ENCODE measurements at places on chromosomes 13 and 19.

DNA sequence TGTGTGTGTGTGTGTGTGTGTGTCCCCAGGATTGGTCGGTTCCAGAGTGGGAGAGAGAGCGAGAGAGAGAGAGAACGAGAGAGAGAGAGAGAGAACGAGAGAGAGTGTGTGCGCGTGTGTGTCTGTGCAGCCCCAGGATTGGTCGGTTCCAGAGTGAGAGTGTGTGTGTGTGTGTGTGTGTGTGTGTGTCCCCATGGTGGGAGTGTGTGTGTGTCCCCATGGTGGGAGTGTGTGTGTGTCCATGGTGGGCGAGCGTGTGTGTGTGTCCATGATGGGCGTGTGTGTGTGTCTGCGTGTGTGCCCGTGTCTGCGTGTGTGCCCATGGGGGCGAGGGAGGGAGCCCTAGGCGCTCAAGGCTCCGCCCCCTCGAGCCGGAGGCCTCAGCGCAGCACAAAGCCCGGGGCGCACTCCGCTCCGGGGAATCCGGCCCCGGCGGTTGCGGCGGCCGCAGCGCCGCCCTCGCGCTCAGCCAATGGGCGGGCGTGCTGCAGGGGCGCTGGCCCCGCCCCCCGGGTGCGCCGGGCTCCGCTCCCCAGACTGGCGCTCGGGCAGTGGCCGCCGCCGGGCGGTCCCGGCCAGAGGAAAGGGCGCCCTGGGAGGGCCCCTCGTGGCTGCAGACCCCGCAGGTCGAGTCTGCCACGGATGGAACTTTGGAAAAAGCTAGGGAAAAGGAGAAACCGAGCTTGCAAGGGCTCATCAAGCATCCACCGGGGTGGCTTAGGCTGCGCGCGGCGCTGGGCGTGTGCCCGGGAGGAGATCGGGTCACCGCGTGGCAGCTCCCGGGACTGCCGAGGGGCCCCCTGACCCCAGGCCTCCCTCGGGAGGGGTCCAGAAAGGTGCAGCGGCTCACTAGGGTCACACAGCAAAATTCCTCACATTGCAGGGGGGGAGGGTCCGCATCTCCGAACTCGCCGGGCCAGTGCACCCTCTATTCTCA, 96.2 kb downstream of the INSR start:
- H3K27ac ChIP-seq = peak overlapping the region; percentile 82
- H3K36me3 ChIP-seq = no peaks in the 10 kb centered on the region
- no peaks in the 10 kb centered on the region for H3K27me3 ChIP-seq

GRCh38 chr19:15563325-15563794, 51.7 kb upstream of the CYP4F8 start:
- H3K27ac ChIP-seq = no peak overlapping the region
- H3K4me3 ChIP-seq = no peak overlapping the region
- peaks cover 22% of the 10 kb centered on the region for H3K27me3 ChIP-seq
- H3K36me3 ChIP-seq = no peaks in the 10 kb centered on the region
- H3K4me1 ChIP-seq = peaks cover 7% of the 10 kb centered on the region

DNA sequence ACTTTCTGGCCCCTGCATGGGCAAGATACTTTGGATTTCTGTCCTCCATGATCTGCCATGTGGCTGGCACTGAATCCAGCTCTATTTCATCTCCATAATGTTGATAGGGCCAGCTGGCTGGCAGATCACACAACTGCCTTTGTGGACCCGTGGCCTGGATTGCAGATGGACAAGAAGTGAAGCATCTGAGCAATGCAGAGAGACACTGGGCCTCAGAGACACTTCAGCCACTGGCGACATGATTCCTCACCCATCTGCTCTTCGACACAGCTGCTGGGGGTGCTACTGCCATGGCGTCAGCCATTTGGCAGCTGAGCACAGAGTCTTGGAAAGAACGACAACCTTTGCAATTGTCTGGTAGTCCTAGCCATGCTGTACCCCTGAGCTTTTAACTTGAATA, 79.5 kb upstream of the MYO16 start:
- H3K27ac ChIP-seq = no peak overlapping the region
- no peaks in the 10 kb centered on the region for H3K36me3 ChIP-seq
- DNase-seq = no peak
- no peaks in the 10 kb centered on the region for H3K4me1 ChIP-seq
- no peaks in the 10 kb centered on the region for H3K27me3 ChIP-seq

DNA sequence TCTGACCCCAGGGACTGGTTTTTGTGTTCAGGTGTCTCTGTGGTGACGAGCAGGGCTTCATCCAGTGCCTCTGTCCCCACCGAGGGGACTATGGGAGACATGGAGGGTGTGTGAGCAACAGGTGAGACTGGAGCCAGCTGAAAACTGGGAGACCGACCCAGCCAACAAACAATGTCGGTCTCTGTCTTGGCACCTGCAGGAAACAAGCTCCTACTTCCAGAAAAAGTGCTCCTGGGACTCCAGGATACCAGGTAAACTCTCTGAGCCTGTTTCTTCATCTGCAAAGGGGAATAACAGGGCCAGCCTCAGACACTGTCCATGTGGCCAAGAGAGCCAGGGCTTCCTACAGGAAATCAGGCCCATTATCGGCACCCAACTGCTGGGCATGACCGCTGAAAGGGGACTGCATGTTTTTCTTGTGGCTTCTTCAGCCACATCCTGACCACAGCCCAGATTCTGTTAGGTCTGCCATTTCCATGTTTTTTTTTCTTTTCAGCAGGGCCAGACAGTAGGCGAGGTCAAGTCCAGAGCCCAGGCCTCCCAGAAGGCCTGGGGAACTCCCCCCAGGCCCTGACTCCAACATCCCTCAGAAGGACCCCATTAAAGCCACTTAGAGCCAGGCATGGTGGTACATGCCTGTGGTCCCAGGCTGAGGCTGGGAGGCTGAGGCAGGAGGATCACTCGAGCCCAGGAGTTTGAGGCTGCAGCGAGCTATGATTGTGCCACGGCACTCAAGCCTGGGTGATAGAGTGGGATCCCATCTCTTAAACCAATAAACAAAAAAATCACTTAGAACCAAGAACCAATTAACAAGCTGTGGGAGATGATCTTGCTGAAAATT, 836 bp upstream of the BST2 start:
- DNase-seq = no peak
- peaks cover 12% of the 10 kb centered on the region for H3K27me3 ChIP-seq
- peak overlapping the region; percentile 9 for H3K4me3 ChIP-seq
- H3K4me1 ChIP-seq = peaks cover 29% of the 10 kb centered on the region

DNA sequence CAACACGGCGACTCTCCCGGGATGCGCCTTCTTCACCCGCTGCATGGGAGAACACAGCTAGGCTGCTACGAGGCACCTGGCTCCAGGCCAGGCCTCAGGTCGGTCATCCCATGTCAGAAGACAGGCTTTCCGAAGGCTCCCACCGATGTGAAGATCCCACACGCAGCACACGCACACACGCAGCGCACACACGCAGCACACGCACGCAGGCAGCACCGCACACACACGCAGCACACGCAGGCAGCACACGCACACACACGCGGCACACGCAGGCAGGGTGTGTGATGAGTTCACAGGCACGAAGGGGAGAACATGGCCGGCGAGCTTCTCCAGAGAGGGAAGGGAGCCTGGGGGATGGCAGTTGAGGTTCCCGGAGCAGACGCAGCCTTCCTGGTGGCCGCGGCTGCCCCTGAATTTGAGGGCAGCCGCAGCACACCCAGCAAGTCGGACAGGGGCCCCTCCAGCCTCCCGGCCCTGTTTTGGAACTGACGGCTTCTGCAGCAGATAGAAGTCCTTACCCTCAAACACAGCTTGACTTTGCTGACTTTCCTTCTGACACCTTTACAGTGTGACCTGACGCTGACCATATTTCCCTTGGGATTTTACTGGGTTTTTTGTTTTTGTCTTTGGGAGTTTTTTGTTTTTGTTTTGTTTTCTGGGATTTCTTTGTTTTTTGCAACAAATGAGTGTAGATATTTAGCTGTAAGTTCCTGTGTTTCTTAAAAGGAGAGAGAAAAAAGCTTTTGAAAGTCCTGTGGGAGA, 55.9 kb downstream of the RASA3 start:
- no peak overlapping the region for H3K4me3 ChIP-seq
- peaks cover 24% of the 10 kb centered on the region for H3K36me3 ChIP-seq
- no peak overlapping the region for H3K27ac ChIP-seq
- no peaks in the 10 kb centered on the region for H3K27me3 ChIP-seq
- peaks cover 24% of the 10 kb centered on the region for H3K4me1 ChIP-seq

DNA sequence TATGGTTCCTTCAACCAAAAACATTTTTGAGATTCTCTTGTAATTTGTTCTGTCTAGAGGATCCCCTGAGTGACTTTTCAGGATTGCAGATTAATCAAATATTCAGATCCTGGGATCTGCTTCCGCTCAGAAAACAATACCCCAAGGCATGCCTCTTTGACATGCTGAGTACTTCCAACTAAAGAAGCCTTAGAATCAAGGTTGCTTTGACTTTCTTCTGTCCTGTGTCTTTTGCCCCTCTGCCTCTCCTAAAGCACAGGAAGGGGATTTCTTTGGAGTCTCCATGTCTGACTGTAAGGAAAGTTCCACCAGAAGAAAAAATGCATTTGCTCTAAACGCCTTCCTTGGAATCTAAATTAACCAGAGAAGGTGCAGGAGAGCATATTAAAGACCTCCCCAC, 431.5 kb downstream of the FGF14 start:
- H3K27ac ChIP-seq = no peak overlapping the region
- DNase-seq = no peak
- H3K4me3 ChIP-seq = no peak overlapping the region
- no peaks in the 10 kb centered on the region for H3K36me3 ChIP-seq
- no peaks in the 10 kb centered on the region for H3K4me1 ChIP-seq
- H3K27me3 ChIP-seq = no peaks in the 10 kb centered on the region

DNA sequence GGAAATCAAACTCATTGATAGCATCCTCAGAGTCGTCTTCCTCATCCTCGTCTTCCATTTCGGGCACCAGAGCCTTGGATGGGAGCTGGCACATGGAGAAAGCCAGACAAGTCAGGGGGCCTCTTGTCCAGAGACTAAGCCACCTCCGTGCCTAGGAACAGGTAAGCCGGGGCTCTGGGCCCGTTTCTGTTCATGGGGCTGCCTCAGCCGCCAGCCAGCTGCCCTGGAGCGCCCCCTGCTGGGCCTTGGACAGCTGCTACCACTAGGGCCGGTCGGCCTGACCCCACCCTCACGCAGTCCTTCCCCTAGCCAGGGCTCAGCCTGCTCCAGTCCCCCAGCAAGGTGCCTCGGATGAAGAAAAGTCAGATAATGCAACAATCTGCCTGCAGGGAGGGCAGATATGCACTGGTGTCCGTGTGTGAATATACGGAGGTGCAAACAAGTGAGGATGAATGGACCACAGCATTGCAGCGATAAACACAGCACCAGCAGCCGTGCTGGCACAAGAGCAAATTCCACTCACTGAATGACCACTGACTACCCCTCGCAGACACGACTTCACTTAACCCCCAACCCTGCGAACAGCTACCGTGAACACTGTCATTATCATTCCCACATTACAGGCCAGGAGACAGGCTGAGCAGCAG, 11.9 kb upstream of the PRKD2 start:
- no peaks in the 10 kb centered on the region for H3K27me3 ChIP-seq
- H3K36me3 ChIP-seq = peaks cover 40% of the 10 kb centered on the region
- H3K27ac ChIP-seq = no peak overlapping the region
- H3K4me1 ChIP-seq = peaks cover 70% of the 10 kb centered on the region
- peak; percentile 58 for DNase-seq

- H3K27ac ChIP-seq = no peak overlapping the region
- no peak for DNase-seq
- no peak overlapping the region for H3K4me3 ChIP-seq
- H3K36me3 ChIP-seq = no peaks in the 10 kb centered on the region
- no peaks in the 10 kb centered on the region for H3K27me3 ChIP-seq
- H3K4me1 ChIP-seq = no peaks in the 10 kb centered on the region
Measured at GRCh38 chr19:33634361-33635091, 12.8 kb downstream of the CHST8 start.

DNA sequence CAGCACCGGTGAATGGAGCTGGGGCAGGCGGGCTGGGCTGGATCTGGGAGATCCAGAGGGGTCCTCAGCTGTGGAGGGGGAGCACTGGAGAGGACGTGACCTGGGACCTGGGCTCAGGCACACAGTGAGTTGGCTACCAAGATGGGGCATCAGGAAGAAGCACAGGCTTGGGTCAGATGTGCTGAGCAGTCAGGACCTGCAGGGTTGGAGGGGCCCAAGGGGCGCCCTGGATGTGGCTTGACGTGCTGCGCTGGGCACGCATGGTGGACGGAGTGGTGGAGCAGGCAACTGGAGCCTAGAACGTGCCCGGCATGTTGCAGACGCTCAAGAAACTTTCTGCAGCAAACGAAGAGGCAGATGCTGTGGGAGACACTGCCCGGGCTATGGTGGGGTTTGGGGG, 20.7 kb downstream of the PIP5K1C start:
- no peak overlapping the region for H3K27ac ChIP-seq
- peaks cover 35% of the 10 kb centered on the region for H3K36me3 ChIP-seq
- H3K27me3 ChIP-seq = no peaks in the 10 kb centered on the region
- H3K4me3 ChIP-seq = no peak overlapping the region

- peaks cover 65% of the 10 kb centered on the region for H3K27me3 ChIP-seq
- H3K4me1 ChIP-seq = peaks cover 8% of the 10 kb centered on the region
- no peaks in the 10 kb centered on the region for H3K36me3 ChIP-seq
Measured at GRCh38 chr19:4577020-4577782, 17.7 kb upstream of the SEMA6B start.

DNA sequence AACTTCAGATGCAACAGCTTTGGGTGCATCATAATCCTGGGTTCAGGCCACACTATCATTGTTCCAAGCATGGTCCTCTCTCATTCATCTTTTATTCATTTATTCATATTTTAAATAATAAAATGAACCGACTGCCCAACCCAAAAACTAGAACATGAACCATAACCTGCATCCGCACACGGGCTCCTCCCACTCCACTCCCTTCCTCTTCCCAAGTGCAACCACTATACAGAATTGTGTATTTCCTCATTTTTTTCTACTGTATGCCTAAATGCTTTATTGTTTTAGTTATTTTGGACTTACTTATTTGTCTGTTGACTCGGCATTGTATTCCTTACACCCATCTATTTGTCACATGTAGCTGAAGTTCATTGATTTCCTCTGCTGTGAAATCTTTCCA, 30.7 kb upstream of the POMP start:
- no peaks in the 10 kb centered on the region for H3K27me3 ChIP-seq
- DNase-seq = no peak
- no peak overlapping the region for H3K27ac ChIP-seq
- no peak overlapping the region for H3K4me3 ChIP-seq
- no peaks in the 10 kb centered on the region for H3K36me3 ChIP-seq

DNA sequence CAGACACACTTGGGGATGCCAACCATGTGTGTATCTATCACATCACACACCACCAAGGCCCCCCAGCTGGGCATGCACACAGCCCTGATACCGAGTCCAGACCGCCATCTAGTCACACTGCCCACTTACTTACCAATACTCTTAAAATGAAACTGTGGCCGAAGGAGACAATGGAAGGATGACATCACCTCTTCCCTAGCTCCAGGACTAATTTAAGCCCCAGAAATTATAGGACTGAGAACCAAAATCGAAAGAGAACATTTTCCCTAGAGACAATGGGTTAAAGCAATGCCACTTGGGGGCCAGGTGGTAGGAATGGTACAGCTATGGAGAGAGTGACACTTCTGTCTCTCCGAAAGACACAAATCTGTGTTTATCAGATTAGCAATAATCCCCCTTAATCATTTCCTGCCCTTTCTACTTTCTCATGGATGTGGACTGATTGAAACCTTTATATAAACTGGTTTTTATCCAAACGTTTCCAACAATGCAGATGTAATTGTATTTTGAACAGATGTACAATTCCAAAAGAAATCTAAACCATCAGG, 663 bp upstream of the GGACT start:
- H3K4me3 ChIP-seq = no peak overlapping the region
- no peaks in the 10 kb centered on the region for H3K27me3 ChIP-seq
- DNase-seq = no peak
- H3K36me3 ChIP-seq = no peaks in the 10 kb centered on the region
- no peak overlapping the region for H3K27ac ChIP-seq
- no peaks in the 10 kb centered on the region for H3K4me1 ChIP-seq

Measured in tibial nerve (tissue), 4 donors.